Astrocyte of the spinal cord (primary cell): ENCODE measurements at places on chromosomes 2 and 18.

GRCh38 chr2:126358122-126358521 is 297.8 kb upstream of the GYPC start:
- no peak for DNase-seq

- no peak for DNase-seq
These were observed 183.5 kb downstream of the ZNF385B start for GRCh38 chr2:179677746-179678505.

DNA sequence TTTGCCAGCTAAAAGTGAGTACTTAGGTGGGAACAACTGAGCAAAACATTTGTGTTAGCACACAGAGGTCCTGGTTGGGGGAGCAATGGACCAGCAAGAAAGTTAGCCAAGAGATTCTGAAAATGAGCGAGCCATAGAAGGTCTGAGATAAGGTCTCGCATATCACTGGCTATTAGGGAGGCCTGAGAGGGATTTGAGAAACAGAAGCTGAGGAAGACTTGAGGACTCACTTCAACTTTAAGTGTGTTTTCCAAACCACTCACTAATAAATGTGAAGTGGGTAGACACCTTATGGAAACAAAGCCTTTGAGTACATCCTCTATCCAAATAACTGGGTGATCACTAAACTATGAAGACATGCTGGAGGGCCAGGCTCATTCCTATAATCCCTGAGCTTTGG is 958.5 kb downstream of the DPP10 start:
- no peak for DNase-seq

DNA sequence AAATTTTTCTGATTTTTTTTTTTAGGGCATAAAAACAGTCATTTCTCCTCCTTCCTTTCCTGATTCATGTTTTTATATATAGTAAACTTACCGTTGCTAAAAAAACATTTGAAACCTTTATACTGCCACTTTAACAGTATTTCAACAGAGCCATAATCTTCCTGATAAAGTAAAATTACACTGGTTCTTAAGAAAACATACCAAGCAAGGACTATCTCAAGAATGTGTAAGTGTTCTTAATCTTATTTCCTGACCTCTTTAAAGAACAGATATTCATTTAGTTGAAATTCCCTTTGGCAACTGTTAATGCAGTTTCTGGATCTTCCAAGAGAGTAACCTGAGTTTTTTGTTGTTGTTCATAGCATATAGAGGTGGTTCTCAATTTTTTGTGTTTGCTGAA is 26.6 kb upstream of the COLEC12 start:
- no peak for DNase-seq

- no peak for DNase-seq
These were observed 1094.9 kb downstream of the LRP1B start for GRCh38 chr2:141035846-141036420.

- DNase-seq: no peak
These were observed 38.4 kb downstream of the LYPD6B start for GRCh38 chr2:149076863-149077412.

- DNase-seq: no peak
These were observed 164.7 kb downstream of the MREG start for GRCh38 chr2:215848698-215849097.

DNA sequence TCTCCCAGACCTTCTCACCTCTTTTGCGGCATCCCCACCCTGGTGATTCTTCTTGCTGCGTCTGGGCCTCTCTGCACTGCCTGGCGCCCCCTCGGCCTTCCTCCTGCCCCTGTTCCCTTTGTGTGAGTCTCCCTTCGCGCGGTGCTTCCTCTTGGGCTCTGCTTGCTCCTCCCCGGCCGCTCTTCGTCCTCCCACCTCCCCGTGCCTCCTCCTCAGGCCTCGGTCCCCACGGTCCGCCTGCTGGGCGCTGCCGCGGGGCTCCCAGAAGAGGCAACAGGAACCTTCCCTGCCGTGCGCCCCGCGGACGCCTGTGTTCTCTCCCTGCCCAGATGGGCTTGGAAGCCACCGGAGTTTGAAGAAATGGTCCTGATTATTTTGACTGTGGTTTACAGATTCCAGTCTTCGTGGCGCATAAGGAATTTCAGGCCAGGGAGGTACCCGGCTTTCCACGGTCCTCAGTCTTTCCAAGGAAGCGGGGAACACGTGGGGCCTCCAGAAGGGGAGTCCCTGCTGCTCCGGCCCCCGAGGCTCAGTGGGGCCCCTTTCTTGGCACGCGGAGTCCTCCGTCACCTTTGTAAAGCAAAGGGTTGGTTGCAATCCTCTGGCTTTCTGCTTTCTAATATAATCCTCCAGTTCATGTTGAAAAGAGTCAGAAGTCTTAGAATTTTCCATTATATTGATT is 13.1 kb downstream of the RNU2-63P start:
- DNase-seq: peak; percentile 16

- DNase-seq: no peak
These were observed 4.2 kb upstream of the CAPN14 start for GRCh38 chr2:31221544-31221943.

GRCh38 chr2:221850076-221850475 is 278.0 kb upstream of the EPHA4 start:
- no peak for DNase-seq
